ENCODE measurements at places on chromosomes 1 and 21.

GRCh38 chr1:96808191-96808590 lies 86.6 kb downstream of the PTBP2 start:
- no peak for DNase-seq

DNA sequence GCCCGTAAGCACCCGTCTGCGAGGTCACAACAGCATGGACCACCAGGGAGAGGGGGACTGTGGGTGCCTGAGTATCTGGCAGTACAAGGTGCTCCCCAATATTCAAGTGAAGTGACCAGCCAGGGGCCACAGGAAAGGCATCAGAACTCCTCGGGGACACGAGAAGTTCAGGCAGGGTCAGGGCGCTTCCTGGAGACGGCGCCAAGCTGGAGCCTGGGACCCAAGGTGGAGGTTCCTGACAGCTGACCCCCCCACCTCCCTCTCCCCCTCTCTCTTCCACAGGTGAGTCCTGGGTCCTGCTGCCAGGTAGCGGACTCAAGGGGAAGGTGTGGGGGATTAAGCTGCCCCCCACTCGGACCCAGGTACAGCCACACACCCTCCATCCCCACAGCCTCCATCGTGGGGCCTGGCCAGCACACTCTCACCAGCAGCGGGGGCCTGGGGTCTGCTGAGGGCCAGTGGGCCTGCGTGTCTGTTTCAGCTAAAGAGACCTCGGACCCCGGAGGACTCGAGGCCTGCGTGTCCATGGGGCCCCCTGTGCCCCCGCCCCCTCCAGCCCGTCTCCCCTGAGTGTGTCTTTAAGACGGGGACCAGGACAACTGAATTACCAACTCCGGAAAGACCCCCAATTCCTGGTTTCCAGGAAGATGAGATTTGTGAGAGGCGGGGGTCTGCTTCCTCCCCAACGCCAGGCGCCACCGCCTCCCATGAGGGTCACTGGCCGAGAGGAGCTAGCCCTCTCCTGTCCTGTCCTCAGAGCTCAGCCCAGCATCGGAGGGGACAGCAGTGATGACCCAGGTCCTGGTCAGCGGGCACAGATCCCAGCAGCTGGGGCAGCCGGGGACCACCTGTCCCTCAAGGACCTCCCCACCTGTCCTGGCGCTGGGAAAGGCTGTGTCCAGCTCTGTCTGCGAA lies 6.2 kb downstream of the TNFRSF18 start:
- DNase-seq: no peak

- DNase-seq: no peak
Observed at GRCh38 chr1:33709174-33709782, 154.6 kb upstream of the HMGB4 start.

DNA sequence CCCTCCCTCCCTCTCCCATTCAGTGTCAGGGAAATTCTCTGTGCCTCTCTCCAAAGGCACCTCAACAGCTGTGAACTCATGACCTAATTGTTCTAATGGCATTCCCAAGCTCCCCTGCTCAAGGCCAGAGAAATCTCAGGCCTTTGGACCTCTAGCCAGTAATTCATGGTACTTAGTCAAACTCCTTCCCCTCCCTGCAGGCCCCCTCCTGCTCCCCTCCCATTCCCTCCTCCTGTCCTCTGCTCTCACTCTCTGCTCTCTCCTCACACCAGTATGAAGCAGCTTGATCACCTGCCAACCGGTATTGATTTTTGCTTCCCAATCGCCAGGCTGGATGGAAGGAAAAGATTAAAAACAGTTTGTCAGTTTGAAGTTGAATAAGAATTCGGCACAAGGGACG lies 370.5 kb upstream of the PBX1 start:
- no peak for DNase-seq

- DNase-seq: no peak
Observed at GRCh38 chr1:50139339-50140181, 30.8 kb downstream of the ELAVL4 start.

GRCh38 chr1:151639466-151639865 lies 27.6 kb downstream of the SNX27 start:
- DNase-seq: no peak

DNA sequence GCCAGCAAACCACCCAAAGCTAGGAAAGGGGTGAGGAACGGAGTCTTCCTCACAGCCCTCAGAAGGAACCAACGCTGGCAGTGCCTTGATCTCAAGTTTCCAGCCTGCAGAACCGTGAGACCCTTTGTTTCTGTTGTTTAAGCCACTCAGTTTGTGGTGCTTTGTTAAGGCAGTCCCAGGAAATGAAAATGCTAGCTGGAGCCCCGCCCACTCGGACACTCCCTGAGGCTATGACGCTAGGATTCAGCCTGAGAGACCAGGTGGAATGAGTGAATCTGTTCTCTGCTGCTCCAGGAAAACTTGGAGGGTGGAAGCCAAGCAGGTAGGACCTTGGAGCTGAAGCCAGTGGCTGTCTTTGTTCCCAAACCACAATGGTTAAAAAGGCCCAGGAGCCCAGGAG lies 196.5 kb upstream of the POU3F1 start:
- no peak for DNase-seq

DNA sequence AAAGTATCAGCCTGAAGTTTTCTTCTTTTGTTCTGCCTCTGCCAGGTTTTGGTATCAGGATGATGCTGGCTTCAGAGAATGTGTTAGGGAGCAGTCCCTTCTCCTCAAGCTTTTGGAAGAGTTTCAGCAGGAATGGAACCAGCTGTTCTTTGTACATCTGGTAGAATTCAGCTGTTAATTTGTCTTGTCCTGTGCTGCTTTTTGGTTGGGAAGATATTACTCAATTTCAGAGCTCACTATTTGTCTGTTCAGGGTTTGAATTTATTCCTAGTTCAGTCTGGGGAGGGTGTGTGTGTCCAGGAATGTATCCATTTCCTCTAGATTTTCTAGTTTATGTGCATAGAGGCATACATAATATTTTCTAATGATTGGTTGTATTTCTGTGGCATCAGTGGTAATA lies 12.8 kb downstream of the ZNF678 start:
- no peak for DNase-seq

DNA sequence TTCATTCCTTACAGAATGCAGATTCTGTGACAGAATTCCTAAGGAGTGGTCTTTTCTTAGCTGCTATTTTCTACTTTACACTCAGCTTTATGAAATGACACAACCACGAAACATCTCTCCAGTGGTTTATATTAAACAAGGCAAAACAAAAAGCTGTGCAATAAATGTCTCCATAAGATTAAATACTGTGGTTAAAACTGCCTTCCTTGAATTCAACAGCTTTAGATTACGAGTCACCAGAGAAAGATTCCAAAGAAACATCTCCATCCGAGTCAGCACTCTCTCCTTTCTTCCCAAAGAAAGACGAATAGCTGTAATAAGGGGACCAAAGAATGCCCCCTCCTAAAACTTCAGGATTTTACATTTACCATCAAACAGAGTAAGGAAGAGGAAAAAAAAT lies 4.6 kb upstream of the C1orf87 start:
- no peak for DNase-seq

GRCh38 chr1:207282496-207283380 lies 38.7 kb upstream of the CD55 start:
- DNase-seq: no peak

GRCh38 chr1:57770772-57771171 lies 346.9 kb upstream of the DAB1 start:
- DNase-seq: no peak

GRCh38 chr1:53025034-53025768 lies 36.8 kb upstream of the PODN start:
- DNase-seq: no peak

DNA sequence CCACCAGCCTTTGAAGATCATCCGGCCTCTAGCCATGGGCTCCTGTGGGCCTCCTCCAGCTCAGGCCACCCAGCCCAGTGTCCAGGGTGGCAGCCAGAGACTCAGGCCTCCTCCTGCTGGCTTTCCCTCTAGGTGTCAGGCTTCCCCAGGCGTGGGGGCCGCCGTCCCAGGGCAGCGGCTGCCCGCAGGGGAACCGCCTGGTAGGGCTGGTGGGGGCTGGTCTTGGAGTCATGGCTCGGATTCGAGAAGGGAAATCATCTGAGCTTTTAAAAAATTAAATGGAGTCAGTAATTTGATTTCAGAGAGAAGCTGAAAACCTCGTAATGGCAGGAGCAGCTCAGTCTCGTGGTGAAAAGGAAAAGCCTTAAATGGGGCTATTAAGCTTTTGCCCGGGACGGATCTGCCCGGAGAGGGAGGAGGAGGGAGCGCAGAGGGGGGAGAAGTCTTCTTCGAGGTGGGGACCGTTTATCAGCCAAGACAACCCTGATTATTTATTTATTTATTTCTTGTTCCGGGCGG lies 66.4 kb upstream of the TARDBP start:
- no peak for DNase-seq

DNA sequence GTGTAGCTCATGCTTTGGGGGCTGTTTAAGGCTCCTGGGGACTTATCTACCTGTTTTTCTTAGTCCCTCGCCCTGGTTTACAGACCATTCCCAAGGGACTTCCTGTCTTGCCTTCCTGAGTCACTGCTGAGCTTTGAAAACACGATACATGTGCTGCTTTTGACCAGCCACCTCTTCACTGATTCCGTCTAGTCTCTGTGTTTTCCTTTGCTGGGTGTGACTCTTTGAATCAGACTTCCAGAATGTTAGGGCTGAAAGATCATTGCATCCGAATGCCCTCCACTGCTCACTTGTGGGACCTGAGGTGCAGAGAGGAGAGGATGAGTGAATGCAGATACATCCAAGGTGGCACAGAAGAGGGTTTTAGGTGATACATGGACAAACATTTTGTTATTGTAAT lies 35.4 kb upstream of the CITED4 start:
- no peak for DNase-seq

DNA sequence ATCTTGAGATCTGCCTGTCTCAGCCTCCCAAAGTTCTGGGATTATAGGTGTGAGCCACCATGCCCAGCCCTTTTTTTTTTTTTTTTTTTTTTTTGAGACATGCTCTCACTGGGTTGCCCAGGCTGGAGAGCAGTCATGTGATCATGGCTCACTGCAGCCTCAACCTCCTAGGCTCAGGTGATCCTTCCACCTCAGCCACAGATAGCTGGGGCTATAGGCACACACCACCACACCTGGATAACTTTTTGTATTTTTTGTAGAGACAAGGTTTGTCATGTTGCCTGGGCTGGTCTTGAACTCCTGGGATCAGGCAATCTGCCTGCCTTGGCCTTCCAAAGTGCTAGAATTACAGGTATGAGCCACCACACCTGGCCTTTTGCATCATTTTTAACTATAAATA lies 17.7 kb upstream of the PRRC2C start:
- no peak for DNase-seq

DNA sequence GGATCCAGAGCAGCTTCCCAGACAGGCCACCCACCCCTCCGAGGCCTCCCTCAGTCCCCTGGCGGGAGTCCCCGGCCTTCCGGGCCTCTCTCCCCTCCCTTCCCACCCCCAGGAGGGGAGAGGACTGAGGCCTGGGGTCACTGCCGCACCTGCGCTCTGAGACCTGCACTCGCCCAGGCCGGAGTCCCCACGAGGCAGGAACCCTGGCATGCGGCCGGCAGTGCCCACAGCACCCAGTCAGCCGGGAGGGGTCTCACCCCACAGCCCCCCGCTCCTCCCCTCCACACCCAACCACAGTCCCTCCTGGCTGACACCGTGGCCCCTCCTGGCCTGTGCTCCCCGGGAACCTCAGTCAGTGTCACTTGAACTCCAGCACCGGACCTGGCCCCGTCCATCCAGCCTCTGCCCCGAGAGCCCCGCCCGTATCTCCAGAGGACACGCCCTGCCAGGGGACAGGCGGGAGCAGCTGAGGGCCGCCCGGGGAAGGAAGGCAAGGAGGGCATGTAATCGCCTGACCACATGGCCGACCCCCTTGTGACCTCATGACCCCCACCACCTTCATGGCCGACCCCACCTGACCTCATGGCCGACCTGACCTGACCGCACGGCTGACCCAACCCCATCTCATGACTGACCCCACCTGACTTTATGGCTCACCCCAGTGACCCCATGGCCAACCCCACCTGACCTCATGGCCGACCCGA lies 28.7 kb upstream of the TTLL10 start:
- DNase-seq: no peak

- no peak for DNase-seq
Observed at GRCh38 chr1:216500273-216500967, 77.2 kb upstream of the USH2A start.

DNA sequence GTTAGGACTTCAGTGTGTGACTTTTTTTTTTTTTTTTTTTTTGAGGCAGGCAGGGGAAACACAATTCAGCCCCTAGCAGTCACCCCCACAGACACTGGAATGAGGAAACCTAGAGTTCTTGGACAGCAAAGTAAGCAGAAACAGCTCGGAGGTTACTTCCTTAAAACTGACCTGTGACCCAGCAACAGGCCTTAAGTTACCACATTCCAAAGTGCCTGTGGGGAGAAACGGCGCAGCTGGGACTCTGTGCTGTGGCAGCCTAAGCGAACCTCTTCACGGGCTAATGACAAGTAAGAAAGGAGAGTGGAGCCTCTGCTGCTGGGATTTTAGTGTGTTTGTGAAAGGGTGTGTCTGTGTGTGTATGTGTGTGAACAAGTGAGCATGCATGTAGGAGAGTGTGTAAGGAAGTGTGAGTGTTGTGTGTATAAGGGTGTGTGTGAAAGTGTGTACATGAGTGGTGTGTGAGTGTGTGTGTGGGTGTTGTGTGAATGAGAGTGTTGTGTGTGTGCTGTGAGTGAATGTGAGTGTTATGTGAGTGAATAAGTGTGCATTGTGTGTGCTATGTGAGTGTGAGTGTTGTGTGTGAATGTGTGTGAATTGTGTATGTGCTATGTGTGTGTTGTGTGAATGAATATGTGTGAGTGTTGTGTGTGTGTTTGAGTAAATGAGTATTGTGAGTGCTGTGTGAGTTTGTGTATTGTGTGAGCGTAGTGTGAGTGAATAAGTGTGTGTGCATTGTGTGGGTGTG lies 180.8 kb downstream of the BRINP2 start:
- DNase-seq: no peak

- DNase-seq: no peak
Observed at GRCh38 chr1:168697356-168698126, 31.5 kb downstream of the DPT start.

Data from activated CD4-positive, CD25-positive, alpha-beta regulatory T cell (primary cell).